ENCODE measurements at places on chromosomes 2 and 18.

GRCh38 chr2:106160786-106161261 lies 33.3 kb downstream of the UXS1 start:
- no peak for DNase-seq

DNA sequence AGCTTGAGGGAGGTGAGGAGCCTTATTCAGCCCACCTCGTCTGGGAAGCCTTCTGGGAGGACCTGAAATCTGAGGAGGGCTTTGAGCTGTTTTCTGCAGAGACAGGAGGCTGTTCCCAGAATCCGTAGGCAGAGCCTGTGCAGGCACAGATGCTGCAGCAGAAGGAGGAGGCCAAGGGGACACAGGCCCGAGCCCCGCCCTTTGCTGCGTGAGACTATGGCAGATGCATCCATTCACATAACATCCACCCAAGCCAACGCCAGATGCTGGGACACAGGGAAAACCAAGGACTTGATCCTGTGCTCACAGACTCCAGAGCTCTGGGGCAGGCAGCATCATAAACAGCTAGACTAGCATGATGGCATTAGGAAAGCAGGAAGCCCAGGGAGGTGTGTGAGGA lies 98.2 kb downstream of the KCNF1 start:
- no peak for DNase-seq

DNA sequence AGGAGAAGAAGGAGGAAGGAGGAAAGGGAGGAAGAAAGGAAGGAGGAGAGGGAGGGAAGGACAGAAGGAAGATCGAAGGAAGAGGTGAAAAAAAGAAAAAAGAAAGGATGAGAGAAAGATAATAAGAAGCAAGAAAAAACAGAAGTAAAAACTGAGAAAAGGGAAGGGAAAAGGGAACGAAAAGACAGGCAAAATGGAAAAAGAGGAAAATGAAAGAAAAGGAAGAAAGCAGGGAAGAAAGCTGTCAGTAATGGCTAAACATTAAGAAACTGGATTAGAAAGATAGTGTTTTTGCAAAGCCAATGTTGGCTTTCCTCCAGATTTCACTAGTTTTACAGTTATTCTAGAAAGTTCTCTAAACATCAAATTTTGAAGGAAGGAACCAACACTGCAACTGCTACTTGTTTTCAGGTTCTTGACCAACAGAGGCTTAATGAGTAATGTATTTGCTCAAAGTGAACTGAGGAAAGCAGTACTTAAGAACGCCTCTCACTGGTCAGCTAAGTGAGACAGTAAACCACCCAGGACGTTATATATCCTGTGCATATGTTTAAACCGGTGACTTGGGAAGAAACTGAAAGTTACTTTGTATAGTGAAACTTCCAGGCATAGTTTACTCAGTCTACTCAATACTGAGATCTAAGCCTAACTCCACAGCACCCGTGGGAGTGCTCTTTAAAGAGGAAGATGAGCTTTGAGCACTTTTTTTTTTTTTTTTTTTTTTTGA lies 286.2 kb upstream of the TRIB2 start:
- no peak for DNase-seq

GRCh38 chr18:13216092-13216582 lies 2.4 kb upstream of the LDLRAD4 start:
- peak; percentile 42 for DNase-seq

- no peak for DNase-seq
These were observed 621.2 kb downstream of the DCDC2C start for GRCh38 chr2:4324531-4324930.

- no peak for DNase-seq
These were observed 54.5 kb upstream of the AFF3 start for GRCh38 chr2:100196786-100197494.

- peak; percentile 42 for DNase-seq
These were observed 26.0 kb upstream of the FOSL2 start for GRCh38 chr2:28366496-28367282.

DNA sequence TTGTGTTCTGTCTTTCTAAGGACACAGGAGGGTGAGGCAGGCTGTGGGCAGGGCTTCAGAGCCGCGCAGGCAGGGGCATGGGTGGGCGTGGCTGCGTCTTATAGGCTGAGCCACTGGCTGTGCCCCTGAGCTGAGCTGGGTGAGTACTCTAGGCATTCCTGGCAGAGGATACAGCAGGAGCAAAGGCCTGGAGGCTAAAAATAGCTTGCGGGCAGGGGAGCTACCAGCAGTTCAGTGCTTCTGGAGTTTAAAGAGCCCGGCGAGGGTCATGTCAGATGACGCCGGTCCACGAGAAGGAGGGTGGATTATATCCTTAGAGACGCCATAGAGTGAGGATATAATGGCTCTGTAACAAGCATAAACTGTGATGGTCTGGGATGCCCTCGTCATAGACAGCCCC lies 31.5 kb upstream of the PDIA6 start:
- DNase-seq, result no peak

DNA sequence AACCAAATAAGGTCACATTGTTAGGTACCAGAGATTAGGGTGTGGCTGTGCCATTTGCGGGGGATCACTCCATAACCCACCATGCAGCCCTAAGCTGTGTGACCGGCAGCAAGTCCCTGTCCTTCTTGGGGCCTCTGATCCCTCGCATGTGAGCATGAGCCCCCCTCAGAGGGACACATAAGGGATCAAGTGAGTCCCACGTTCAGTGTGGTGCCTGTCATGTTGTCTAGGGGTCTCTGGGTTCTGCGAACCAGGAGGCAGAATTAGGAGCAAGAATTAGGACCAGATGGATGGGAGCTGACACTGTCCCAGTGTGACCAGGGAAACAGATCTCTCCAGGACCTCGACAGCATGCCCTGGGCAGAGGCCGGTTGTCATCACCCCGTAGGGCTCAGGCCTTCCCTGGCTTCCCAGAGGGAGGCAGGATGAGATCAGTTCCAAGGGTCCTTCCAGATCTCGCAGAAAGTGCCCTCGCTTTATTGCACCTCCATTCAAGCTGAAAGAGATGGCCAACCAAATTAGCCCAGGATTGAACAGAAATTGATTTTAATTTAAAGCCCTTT lies 113.2 kb upstream of the OTOS start:
- DNase-seq, result no peak

DNA sequence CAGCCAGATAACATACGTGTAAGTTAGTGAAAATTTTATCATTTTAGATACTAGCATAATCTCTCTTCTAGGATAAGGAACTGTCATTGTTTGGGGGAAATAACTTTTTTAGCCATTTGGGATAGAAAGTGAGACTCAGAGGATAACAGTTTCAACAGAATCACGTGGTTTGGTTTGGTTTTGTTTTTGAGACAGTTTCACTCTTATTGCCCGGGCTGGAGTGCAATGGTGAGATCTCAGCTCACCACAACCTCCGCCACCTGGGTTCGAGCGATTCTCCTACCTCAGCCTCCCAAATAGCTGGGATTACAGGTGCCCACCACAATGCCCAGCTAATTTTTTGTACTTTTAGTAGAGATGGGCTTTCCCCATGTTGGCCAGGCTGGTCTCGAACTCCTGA lies 323.2 kb upstream of the MEIS1 start:
- DNase-seq, result no peak

DNA sequence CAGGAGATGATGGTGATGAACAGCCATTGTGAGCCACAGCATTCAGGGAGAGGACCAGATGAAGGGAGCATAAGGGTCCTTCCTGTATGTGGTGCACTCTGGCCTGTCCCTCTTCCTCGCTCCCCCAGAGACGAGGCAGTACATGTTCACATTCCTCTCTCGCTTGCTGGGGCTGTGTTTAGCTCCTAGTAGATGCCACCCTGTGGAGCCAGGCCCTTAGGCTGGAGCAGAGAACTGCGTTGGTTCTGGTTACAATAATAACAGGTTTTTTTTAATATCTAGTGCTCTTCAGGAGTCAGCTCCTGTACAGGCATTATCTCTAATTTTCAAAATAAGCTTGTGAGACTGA lies 171.1 kb upstream of the MYT1L start:
- no peak for DNase-seq

DNA sequence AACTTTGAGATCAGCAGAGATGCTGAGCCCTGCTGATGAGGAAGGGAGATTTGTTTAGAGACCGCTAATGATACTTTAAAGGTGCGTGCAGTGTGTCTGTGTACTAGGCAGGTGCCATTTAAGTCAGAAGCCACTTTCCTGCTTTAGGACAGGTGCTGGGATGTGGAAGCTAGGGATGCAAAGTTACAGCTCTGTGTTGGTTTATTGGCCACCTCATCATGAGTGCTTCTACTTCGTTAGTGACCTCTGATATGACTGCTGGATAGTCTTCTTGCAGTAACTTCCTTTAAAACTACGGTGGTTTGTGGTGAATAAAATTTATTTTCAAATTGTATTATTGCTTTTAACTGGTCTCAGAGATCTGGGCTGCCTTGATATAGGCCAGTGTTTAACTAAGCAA lies 44.1 kb downstream of the FMNL2 start:
- no peak for DNase-seq

DNA sequence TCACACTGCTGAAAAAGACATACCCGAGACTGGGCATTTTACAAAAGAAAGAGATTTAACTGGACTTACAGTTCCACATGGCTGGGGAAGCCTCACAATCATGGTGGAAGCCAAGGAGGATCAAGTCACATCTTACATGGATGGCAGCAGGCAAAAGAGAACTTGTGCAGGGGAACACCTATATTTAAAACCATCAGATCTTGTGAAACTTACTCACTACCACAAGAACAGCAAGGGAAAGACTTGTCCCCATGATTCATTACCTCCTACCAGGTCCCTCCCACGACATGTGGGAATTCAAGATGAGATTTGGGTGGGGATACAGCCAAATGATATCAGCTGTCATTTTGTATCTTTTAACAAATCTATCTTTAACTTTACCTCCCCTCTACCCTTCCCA lies 251.1 kb upstream of the RASGRP3 start:
- DNase-seq, result no peak

DNA sequence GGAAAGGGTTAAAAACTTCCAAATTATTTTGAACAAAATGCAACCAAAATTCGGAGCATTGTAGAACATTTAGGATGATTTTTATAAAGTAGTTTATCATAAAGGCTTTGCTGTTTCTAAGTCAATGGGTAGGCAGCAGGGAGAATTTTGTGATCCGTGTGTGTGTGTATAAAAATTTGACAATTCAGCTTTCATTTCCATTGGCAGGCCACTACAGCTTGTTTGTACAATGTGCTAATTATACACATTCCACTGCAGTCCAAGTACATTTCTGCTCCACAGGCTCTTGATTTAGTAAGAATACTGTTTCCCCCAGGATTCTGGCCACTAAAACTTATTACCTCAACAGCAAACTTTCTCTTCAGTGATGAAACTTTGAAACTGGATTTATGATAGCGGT lies 71.8 kb upstream of the LTBP1 start:
- DNase-seq, result no peak

GRCh38 chr2:21633015-21633414 lies 509.2 kb downstream of the TDRD15 start:
- DNase-seq, result no peak

GRCh38 chr2:10901160-10901939 lies 10.4 kb upstream of the KCNF1 start:
- no peak for DNase-seq

DNA sequence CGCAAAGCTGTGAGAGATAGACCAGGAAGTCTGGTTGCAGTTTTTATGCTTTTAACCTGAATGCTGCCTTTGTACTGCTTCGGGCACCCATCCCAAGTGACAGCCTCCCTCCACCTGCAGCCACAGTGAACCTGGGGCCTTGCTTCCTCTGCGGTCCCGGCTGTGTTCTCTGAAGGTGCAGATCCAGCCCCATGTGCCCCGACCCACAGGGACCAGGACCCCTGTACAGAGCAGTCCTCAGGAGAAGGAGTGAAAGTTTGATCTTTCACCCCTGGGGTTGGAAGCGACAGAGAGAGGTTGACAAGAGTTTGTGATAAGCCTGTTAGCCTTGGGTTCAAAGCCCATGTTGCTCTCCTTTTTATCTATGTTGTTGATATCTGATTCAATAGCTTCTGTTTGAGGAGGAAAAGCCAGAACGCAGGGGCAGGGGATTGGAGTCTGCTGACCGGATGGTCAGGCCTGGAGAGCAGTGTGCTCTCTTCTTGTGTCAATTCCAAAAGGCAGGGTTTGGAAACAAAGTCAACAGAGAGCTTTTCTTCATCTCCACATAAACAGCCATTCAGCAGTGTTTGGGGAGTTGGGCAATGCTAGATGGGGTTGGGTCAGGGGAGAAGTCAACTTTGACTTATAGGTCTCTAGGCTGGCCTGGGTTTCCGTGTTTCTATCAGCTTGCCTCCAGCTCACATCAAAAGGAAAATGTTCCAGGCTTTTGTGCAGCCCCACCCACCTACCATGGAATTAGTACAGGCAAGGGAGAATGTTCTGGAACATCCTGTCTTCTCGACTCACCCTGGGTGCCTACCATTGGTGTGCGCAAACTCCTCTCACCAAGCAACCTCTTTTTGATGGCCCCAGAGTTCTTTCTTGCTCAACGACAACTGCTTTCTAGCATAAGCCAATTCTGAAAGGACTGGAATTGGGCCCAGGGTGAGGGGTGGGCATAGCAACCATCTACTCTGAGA lies 214.9 kb downstream of the ALPK2 start:
- DNase-seq, result no peak

DNA sequence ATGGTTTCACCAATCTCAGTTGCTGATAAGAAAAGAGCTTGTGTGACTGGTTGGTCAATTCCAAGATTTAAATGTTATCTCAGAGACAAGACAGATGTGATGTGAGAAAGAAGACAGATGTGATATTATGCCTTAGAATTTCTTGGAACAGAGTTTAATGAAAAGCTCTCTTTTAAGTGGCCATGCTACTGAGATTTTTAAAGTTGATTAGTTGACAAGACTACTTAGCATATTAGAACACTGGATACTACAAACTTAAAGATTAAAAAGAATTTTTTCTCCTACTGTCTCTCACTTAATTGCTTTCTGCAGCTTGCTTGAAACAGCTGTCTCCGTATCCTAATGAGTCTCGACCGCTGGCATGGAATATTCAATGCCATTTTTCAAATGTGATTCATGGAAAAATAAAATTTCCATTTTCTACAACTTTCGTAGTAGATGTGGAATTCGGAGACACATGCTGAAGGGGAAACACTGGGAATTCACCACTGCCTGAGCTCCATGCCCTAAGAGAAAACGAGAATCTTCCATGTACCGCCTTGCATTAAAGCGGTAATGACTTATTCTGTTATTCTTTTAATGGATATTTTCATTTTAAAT lies 634.2 kb upstream of the SETBP1 start:
- DNase-seq, result no peak

DNA sequence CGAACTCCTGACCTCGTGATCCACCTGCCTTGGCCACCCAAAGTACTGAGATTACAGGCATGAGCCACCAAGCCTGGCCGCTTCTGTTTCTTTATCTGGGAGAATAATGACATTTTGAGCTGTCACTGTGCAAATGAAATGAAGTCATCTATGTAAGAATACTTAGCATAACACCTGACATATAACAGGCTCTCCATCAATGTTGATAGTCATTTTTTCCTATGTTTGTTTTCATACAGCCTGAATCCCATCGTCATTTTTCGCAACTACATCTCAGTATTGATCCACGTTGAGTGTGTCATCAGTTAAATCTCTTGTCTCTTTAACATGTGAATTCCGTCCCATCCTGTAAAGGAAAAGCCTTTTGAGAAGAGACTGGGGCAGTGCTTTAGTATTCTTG lies 6.4 kb upstream of the CAPN14 start:
- no peak for DNase-seq

- DNase-seq, result no peak
These were observed 2.3 kb downstream of the OBSL1 start for GRCh38 chr2:219569041-219569440.
